Activated CD4-positive, alpha-beta memory T cell treated with anti-CD3 and anti-CD28 coated beads, Interleukin-2, amount 10 ng/mL, durations not matched to agents 7 days and 5 days (primary cell): ENCODE measurements at places on chromosomes 5 and 9. TPM values are rescaled to one million over a fixed set of nuclear protein-coding genes. Genes with fewer than 3 reads are reported as not detected.

Gene DMRT2
- 3.3 TPM for total RNA-seq

Gene SUSD3
- 69.6 TPM for total RNA-seq

Gene CTSV
- total RNA-seq: 0.45 TPM

GRCh38 chr5:123297866-123298265 is 125.3 kb downstream of the CEP120 start:
- H3K36me3 ChIP-seq: no peaks in the 10 kb centered on the region
- no peaks in the 10 kb centered on the region for H3K4me1 ChIP-seq
- H3K4me3 ChIP-seq: no peak overlapping the region
- no peak overlapping the region for H3K27ac ChIP-seq
- peaks cover 19% of the 10 kb centered on the region for H3K27me3 ChIP-seq
- no peak for DNase-seq

DNA sequence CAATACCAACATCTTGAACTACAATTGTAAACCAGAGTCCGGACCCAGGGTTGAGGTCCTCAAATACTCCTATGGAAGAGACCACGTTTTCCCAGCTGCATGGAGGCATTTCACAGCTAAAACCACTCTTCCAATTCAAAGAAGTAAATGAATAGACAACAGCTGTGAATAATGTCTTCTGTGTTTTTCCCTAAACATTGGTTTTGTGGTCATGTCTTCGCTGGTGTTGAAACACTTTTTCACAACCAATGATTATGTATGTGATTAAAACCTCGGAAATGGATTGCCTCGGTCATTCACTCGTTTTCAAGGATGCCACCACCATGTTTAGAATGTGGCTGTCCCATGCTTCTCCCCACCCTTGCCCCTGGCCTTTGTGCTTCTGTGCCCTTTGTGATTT is 9.4 kb upstream of the TENT4A start:
- peaks cover 9% of the 10 kb centered on the region for H3K4me1 ChIP-seq
- H3K4me3 ChIP-seq: no peak overlapping the region
- no peak overlapping the region for H3K27ac ChIP-seq
- DNase-seq: no peak
- no peaks in the 10 kb centered on the region for H3K36me3 ChIP-seq

- peaks cover 7% of the 10 kb centered on the region for H3K27me3 ChIP-seq
- H3K36me3 ChIP-seq: no peaks in the 10 kb centered on the region
- no peak overlapping the region for H3K4me3 ChIP-seq
- H3K27ac ChIP-seq: no peak overlapping the region
- no peak for DNase-seq
Observed at GRCh38 chr5:150428978-150429377, 16.3 kb upstream of the CD74 start.

GRCh38 chr9:121892706-121893105 is 200.4 kb downstream of the TTLL11 start:
- H3K36me3 ChIP-seq: no peaks in the 10 kb centered on the region
- H3K27me3 ChIP-seq: no peaks in the 10 kb centered on the region
- DNase-seq: no peak
- H3K4me1 ChIP-seq: no peaks in the 10 kb centered on the region

- no peak for DNase-seq
- no peak overlapping the region for H3K27ac ChIP-seq
- H3K4me1 ChIP-seq: no peaks in the 10 kb centered on the region
Observed at GRCh38 chr5:90545511-90545910, 13.1 kb upstream of the ADGRV1 start.

DNA sequence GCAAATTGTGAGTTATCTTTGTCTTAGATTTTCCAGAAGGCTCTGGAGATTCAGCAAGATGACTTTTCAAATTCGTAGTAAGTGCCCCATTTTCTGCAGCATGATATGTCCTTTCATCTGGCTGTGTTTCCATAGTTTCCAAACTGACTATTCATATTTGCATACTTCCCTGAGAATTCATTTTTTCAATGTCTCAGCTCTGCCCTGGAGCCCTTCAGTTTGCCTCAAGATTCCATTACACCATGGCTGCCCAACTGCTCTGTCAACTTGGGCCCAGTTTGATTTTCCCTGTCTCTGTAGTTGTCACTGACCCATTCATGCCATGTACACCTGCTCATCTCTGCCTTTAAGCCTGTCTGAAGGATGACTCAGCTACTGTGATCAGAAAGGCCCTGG is 94.2 kb upstream of the RUSC2 start:
- no peaks in the 10 kb centered on the region for H3K27me3 ChIP-seq
- no peak for DNase-seq
- no peaks in the 10 kb centered on the region for H3K4me1 ChIP-seq
- no peak overlapping the region for H3K27ac ChIP-seq
- H3K4me3 ChIP-seq: no peak overlapping the region
- H3K36me3 ChIP-seq: no peaks in the 10 kb centered on the region

- H3K4me3 ChIP-seq: peak within 1 kb of the TSS; percentile 90
- peaks cover 37% of the 10 kb centered on the region for H3K4me1 ChIP-seq
Observed at GRCh38 chr9:36036780-36037548, at the start of gene RECK. TSS of gene RECK (plus strand) at chr9:36036913. CDS start at chr9:36036999, 86 bp downstream.

DNA sequence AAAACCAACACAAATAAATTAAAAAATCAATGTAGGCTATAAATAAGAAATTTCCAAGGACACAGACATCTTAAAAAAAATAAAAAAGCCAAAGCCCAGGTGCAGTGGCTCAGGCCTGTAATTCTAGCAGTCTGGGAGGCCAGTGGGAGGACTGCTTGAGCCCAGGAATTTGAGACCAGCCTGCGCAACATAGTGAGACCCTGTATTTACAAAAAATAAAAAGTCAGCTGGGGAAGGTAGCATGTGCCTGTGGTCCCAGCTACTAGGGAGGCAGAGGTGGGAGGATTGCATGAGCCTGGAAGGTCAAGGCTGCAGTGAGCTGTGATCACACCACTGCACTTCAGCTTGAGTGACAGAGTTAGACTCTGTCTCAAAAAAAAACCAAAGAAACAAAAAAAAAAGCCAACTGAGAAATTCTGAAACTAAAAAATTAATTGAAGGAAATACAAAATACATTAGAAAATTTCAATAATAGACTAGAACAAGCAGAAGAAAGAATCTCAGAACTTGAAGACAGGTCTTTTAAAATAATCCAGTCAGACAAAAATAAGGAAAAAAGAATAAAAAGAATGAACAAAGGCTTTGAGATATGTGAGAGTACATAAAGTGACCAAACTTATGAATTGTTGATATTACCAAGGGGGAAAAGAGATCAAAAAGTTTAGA is 149.5 kb upstream of the PANK3 start:
- peaks cover 12% of the 10 kb centered on the region for H3K27me3 ChIP-seq
- no peaks in the 10 kb centered on the region for H3K36me3 ChIP-seq
- no peak overlapping the region for H3K27ac ChIP-seq
- no peaks in the 10 kb centered on the region for H3K4me1 ChIP-seq
- H3K4me3 ChIP-seq: no peak overlapping the region

Gene GRIA1
- total RNA-seq: not detected

GRCh38 chr5:42991404-42992087 is 48.6 kb downstream of the ANXA2R start:
- peaks cover 45% of the 10 kb centered on the region for H3K36me3 ChIP-seq
- H3K4me1 ChIP-seq: peaks cover 51% of the 10 kb centered on the region

- H3K36me3 ChIP-seq: no peaks in the 10 kb centered on the region
- H3K4me1 ChIP-seq: no peaks in the 10 kb centered on the region
- DNase-seq: no peak
- peaks cover 7% of the 10 kb centered on the region for H3K27me3 ChIP-seq
- H3K4me3 ChIP-seq: no peak overlapping the region
Observed at GRCh38 chr5:178450121-178451028, 139.8 kb downstream of the COL23A1 start.

DNA sequence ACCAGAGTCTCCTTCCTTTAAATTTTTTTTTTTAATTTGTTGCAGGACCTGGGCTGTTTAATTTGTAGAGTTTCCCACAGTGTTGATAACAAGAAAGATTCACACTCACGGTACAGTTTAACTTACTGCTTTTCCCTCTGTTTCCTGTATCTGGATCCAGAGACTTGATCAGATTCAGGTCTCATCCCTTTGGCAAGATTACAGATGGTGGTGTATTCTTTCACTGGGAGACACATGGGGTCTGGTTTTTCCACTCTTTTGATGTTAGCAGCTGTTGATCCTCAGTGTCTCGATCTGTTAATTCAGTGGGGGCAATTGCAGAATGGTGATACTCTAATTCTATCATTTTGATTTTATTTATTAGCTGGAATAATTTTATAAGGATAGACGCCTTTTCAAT is 75.4 kb upstream of the TNFAIP8 start:
- H3K4me3 ChIP-seq: no peak overlapping the region
- H3K4me1 ChIP-seq: peaks cover 96% of the 10 kb centered on the region
- H3K36me3 ChIP-seq: peaks cover 66% of the 10 kb centered on the region
- DNase-seq: no peak

GRCh38 chr9:98660541-98660940 is 48.2 kb downstream of the GABBR2 start:
- H3K27ac ChIP-seq: no peak overlapping the region
- H3K4me1 ChIP-seq: no peaks in the 10 kb centered on the region
- no peak overlapping the region for H3K4me3 ChIP-seq
- H3K27me3 ChIP-seq: peaks cover 10% of the 10 kb centered on the region
- no peaks in the 10 kb centered on the region for H3K36me3 ChIP-seq

- H3K4me1 ChIP-seq: no peaks in the 10 kb centered on the region
- no peak overlapping the region for H3K27ac ChIP-seq
- DNase-seq: peak; percentile 6
Observed at GRCh38 chr5:1553539-1554409, 30.0 kb upstream of the LPCAT1 start.

DNA sequence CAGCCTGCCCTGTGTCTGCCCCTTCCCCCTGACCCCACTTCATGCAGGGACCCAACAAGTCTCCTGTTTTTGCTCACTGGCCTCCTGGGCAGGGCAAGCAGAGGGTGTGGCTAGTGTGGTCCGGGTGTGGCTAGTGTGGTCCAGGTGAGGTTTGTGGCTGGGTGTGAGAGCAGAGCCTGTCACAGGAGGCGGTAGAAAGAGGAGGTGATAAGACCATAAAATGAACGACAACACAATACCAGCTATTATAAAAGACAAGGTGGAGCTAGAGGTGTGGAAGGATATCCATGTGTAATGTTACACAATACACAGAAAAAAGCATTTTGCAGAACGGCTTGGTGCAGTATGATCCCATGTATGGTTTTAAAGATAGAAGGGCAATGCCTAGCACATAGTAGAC is 23.3 kb downstream of the SPRY4 start:
- DNase-seq: peak; percentile 69
- no peak overlapping the region for H3K4me3 ChIP-seq
- H3K4me1 ChIP-seq: peaks cover 16% of the 10 kb centered on the region
- no peaks in the 10 kb centered on the region for H3K36me3 ChIP-seq

Gene TRIP13
- 28.8 TPM for total RNA-seq

Gene ADGRD2
- not detected for total RNA-seq

- no peaks in the 10 kb centered on the region for H3K27me3 ChIP-seq
- H3K4me3 ChIP-seq: no peak overlapping the region
- no peak overlapping the region for H3K27ac ChIP-seq
- H3K4me1 ChIP-seq: no peaks in the 10 kb centered on the region
- DNase-seq: no peak
Observed at GRCh38 chr9:104386013-104386412, 118.0 kb upstream of the OR13F1 start.
